AG20443 (cell line): ENCODE measurements at places on chromosomes 1 and 21.

GRCh38 chr1:206685334-206685768 is 646 bp downstream of the MAPKAPK2 start:
- peak; percentile 71 for DNase-seq

- DNase-seq: peak; percentile 81
These were observed 51.5 kb downstream of the MAP3K7CL start for GRCh38 chr21:29181799-29182470.

GRCh38 chr1:18883636-18884418 is 18.5 kb downstream of the ALDH4A1 start:
- peak; percentile 84 for DNase-seq

DNA sequence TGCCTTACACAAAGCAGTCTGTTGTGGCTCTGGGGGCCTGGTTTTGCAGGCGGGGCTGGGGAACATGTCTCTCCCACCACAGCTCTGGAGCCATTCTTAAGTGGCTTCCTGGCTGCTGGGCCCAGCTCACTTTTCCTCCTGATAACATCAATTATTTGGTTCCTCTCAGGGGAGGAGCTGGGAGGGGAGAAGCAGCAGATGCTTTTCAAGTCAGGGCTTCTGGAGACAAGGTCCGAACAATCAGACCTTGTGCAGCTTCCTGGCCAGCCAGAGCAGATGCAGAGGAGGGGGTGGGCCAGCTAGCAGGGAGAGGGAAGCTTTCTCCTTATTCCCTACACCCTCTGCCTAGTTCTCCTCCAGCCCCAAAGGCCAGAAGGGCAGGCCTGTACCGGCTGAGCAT is 3.7 kb upstream of the PAQR6 start:
- no peak for DNase-seq

GRCh38 chr1:15592285-15592684 is 7.4 kb upstream of the AGMAT start:
- no peak for DNase-seq

- no peak for DNase-seq
These were observed 76.8 kb downstream of the LPGAT1 start for GRCh38 chr1:211753649-211754251.

GRCh38 chr1:198880397-198880796 is 241.6 kb downstream of the PTPRC start:
- DNase-seq: no peak

DNA sequence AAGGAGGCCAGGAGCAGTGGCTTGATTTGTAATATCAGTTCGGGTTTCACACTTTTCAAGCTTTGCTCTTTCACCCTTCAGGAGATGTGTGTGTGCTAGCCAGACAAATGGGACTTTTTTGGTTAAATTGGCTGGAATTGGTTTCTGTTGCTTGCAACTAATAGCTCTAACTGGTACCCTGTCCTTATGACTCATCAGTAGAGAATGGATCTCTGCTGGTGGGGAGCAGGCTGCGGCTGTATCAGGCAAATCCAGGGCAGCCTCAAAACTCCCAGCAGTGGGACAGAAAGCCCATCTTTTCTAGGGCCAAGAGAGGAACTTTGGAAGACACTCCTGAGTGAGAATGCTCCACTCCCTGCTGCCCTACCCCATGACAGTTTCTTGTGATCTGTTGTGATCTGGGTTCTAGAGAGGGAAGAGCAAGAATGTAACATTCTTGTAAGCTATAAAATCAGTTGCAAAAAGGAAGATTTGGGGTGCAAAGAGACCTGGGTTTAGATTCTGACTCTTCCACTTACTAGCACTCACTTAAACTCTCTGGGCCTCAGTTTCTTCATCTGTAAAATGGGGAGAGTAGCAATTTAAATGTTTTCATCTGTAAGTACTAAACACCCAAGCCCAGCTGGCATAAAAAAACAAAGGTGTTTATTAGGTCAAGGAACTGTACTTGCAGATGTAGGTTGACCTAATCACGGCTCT is 257.0 kb upstream of the TMEM51 start:
- DNase-seq: no peak

GRCh38 chr1:9643351-9644256 is 7.9 kb upstream of the PIK3CD start:
- no peak for DNase-seq

- DNase-seq: no peak
These were observed 68.6 kb downstream of the MDM4 start for GRCh38 chr1:204584699-204585372.

DNA sequence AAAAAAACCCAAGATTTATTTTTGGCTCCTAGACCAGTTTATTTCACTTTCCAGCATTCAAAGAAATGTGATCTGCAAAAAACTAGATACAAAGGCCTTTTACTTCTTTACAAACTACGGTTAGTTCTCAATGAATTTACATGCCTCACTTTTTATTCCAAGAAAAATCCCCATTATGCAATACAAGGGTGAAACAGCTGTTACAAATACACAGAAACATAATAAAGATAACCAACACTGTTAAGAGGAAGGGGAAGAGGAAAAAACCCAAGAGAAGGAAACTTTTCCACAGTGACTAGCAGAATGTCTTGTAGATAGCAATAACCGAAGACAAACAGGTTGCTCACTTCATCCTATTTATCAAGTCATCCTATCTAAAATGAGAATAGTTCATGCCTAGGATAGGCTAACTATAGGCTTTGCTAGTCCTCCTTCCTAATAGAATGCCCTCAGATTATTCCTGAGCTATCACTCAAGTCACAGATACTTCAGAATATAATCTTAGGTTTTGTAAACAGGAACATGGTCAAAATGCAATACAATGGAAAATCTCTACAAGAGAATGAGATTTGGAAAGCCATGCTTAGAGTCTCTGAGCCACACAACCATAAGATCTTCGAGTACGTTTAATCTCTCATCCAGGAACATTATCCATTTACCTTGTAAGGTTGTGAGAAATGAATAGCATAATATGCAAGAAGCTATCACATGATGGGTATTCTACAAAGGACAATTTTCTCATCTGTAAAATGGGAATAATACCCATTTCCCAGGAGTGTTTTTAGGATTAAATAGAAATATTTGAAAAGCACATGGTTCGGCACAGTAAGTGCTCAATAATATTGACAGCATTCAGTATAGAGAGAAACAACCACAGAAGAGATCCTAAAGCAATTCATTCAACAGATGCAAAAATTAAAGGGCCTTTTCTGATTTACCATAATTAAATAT is 5.4 kb downstream of the PNRC2 start:
- DNase-seq: no peak

DNA sequence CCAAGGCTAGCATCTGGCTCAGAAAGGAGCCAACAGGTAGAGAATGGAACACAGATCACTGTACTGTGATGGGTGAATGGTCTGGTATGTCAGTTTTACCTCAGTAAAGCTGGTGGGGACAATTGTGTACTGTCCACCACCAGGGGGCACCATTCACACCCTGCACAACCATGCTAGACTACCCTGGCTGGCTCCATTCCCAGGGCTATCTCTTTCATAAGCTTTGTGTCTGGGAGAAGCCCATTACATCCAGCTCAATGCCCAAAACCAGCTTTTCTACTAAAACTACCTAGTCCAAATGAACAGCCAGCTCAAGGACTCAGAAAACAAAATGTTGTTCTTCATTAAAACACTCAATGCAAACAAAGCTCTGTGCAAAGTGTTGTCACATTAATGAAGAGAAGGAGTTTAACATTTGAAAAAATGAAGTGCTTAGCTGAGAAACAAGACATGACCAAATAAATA is 62.0 kb upstream of the RASAL2 start:
- DNase-seq: peak; percentile 93

- DNase-seq: peak; percentile 53
These were observed 21.1 kb upstream of the ABCA4 start for GRCh38 chr1:94142022-94142421.

DNA sequence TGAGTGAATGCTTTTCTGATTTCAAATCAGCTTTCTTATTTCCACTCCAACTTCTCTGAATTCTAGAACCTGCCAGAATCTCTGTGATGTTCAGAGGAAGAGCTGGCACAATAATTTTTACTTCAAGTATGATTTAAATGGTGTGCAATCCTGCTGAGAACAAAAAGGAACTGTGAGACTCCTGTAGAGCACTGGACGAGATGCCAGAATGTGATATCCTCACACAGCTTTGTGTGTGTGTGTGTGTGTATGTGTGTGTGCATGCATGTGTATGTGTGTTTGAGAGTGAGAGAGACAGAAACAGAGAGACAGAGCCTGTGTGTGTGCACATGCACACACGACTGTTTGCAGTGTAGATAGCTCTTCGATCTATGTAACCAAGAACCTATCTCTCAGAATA is 713.6 kb upstream of the ZP4 start:
- DNase-seq: no peak

GRCh38 chr1:26910343-26911160 is 3.2 kb downstream of the NR0B2 start:
- no peak for DNase-seq

DNA sequence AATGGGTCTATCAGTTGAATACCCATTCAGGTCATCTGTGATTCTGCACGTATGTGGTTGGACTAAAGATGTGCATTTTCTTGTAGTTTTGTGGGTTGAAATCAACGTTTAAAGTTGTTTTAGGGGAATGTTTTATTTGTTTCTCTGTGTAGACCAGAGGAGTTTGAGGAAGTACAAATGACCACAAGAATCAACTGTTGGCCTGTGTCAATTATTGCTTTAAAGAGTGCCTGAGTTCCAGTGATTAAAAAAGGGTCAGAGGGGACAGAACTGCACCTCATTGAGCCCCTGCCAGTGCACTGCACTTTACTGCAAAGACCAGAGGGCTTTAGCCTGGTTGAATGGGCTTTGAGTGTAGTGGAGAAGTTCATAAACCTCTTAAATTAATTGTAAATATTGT is 190.3 kb downstream of the VPS13D start:
- no peak for DNase-seq

- DNase-seq: no peak
These were observed 117.2 kb upstream of the KCNJ15 start for GRCh38 chr21:38139380-38140168.

DNA sequence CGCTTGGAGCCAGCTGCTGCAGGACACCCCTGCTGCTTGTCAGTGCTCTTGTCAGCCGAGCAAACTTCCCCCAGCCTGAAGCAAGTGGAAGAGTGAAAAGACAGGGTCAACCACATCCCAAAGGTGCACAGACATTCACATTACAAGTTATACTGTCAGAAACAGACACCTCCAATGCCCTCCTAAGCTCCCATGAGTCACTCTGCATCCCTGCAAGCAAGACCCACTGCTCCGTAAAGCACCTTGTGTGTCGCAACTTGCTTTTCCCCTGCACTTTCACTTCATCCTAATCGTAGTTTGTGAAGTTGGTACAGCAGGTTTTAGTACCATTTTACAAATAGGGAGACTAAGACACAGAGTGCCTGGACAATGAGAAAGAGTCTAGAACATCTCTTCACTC is 51.1 kb downstream of the KCNH1 start:
- no peak for DNase-seq

DNA sequence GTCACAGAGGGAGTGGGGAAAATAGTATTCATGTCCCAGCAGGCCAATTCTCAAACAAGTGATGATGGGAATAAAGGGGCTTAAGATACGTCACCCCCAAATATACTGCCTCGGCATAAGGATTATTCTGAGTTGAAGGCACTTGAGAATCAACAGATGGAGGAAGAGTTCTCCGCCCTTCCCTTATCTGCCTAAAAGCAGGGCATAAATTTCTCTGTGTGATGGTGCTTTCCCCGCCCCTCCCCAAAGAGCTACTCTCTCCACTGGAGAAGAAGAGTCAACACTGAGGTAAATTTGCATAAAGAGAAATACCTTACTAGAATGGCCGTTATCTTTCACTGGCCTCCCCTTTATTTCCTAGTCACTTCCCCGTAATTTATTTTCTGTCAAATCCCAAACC is 18.7 kb downstream of the BECN2 start:
- DNase-seq: no peak

- DNase-seq: no peak
These were observed 33.6 kb upstream of the DIP2A start for GRCh38 chr21:46425041-46425440.

- no peak for DNase-seq
These were observed 40.6 kb upstream of the HHAT start for GRCh38 chr1:210288116-210288515.

GRCh38 chr1:46077644-46078043 is 54.8 kb downstream of the PIK3R3 start:
- DNase-seq: no peak

GRCh38 chr1:185280589-185280988 is 36.5 kb downstream of the IVNS1ABP start:
- DNase-seq: no peak

GRCh38 chr1:223224465-223224864 is 81.4 kb upstream of the TLR5 start:
- DNase-seq: no peak

- DNase-seq: no peak
These were observed 258.8 kb downstream of the VAV3 start for GRCh38 chr1:107706182-107706581.

GRCh38 chr1:192958871-192959270 is 100.3 kb downstream of the UCHL5 start:
- peak; percentile 16 for DNase-seq

GRCh38 chr1:153841463-153841994 is 66.3 kb downstream of the SLC27A3 start:
- DNase-seq: no peak

- peak; percentile 43 for DNase-seq
These were observed 2.8 kb downstream of the KCNJ9 start for GRCh38 chr1:160083968-160084770.

- no peak for DNase-seq
These were observed 357.8 kb upstream of the ZRANB2 start for GRCh38 chr1:71438626-71439025.
